Activated T-cell treated with anti-CD3 and anti-CD28 coated beads for 24 hours (primary cell): ENCODE measurements at places on chromosomes 11 and 22.

- no peak for DNase-seq
Observed at GRCh38 chr11:5564259-5565019, 16.1 kb upstream of the OR52H1 start.

DNA sequence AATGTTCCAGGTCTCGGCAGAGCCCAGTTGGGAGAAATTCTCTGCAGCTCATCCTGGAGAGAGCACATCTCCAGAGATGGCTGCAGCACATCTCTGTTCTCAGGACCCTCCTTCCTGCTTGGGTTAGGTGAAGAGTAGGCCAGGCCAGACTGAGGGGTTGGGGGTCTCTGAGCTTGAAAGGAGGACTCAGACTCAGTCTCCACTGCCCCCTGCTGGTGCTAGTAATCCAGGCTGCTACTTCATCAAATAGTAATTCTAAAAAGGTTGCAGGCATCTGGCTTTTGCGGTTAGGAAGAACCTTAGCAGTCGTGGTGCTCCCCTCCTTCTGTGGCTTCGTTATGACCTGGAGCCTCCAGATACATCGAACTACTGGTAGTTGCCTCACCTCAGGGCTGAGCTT, 9.7 kb downstream of the TUB start:
- no peak for DNase-seq

GRCh38 chr11:64241491-64242374, 838 bp downstream of the FKBP2 start:
- DNase-seq: no peak

DNA sequence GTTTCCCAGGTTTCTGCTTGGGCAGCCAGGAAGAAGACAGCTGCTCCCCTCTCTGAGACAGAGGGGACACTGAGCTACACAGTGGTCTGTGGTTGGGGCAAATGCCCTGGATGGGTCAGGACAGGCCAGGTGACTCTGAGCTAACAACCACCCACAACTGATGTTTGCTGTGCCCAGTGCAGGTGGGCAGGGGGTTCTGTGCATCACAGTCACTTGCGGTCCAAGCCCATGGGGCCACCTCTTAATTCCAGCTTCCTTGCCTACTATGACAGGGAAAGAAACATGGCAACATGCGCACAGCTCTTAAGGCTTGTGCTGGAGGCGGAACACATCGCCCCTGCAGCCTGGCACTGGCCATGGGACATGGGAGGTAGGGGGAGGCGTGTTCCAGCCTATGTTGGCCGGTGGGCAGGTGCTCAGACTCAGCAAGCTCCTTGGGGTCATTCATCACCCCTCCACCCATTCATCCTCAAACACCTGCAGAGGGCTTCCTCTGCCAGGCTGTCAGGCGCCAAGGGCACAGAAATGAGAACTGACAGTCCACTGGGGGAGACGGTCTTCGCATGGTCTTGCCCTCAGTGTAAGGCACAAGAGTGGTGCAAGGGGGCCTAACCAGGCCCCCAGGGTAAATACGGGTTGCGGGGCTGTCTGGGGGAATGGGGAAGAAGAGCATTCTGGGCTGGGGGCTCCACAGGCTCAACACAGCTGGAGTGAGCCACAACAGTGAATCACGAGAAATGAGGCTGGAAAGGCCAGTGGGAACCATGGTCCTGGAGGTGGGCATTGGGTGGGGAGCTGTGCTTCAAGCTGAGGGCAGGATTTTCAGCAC, 55.6 kb downstream of the ARFGAP3 start:
- DNase-seq: no peak

DNA sequence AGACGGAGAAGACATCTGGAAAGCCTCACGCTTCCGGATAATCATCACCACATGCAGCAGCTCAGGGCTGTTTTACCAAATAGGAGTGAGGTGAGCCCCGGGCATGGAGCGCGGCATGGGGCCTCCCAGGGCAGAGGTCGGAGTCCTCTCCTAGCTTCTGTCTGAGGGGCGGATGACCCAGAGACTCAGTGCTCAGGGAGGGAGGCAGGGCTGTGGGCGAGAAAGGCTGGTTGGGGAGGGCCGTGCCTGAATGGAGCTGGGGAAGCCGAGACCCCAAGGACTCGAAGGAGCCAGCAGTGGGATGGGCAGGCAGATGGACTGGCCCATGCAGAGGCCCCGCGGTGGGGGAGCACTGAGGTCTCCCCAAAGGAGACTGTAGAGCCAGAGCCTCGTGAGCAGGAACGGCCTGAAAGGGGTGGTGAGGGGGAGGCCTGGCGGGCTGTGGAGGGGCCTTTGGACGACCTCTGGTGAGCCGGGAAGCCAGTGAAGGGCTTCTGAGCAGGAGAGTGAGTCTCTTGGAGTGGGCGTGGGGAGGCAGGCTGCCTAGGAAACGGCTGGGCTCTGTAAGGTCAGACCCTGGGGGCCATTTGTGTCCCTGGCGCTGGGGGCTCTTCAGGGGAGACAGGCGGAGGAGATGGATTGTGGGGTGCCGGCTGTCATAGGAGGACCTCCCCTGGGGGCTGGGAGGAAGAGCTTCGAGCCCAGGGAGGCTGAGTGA, 24.7 kb upstream of the PANX2 start:
- DNase-seq: no peak

DNA sequence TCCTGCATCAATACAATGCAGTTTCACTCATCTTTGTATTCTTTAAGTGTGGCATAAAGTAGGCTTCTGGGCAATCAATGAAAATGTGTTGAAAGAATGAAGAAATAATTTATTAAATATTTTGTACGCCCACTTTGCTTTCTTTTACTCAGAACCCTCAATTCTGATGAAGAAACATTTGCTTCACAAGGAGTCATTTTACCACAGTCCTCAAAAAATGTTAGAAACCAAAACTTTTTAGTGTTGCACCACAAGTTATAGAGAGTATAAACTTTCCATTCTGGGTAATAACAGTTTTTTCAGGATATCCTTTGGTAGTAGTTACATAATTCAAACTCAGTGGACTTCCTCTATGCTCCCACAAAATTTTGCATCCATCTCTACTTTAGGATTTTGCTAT, 360.5 kb downstream of the DLG2 start:
- DNase-seq: no peak

DNA sequence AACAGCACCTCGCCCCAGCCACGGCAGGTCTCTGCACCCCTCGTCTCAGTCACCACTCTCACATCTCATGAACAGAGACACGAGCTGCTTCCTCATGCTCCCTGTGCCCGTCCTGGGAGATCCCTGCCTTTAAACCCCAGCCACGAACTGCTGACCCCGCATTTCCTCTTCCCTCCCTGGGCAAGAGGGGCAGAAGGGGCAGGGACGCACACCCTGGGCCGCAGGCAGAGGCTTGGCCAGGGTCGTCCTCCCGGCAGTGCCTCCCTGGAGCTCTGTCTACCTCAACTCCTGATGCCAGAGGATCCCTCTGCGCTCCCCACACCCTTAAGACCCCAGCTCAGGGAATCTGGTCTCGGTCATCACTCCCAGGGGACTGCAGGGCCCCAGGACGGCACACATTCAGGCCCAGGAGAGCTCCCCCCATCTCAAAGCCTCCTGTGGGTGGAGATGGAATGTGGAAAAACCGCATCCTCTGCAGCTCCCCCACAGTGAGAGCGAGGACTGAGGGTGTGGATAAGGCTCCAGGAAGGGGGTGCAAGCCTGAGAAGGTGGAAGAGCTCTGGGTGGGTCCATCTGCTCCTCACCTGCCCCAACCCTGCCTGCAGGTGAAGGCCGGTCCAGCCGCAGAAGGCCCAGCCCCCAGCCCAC, 1.2 kb downstream of the BID start:
- DNase-seq: no peak

DNA sequence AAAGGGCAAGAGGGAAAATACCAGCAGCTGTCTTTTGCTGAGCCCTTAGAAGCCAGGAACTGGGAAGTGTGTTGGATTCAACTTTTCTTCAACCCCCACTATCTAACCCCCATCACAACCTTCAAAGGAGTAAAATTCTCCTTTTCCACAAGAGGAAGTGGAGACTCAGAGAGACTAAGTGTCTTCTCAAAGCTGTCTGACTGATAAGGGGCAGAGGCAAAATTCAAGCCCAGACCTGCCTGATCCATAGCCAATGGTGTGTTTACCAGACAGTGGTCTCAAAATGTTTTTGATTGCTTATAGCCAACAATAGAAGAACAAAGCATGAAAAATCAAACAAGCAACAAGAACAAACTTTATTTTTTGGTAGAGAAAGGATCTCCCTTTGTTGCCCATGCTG, 707.0 kb downstream of the NTM start:
- no peak for DNase-seq

DNA sequence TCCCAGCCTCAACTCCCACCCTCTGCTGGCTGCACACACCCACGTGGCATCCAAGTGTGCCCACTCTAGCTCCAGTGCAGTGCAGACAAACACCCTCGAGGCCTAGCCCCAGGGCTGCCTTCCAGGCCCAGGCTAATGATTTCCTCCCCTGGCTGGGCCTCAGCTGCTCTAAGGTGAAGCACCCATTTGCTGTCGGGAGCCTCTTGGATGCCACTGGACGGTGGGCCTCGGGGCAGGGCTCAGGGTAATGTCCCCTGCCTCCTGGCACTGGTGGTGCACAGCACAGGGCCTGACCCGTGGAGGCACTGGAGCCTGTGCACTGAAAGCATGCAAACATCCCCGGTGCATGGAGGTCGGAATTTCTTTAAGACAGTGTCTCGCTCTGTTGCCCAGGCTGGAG, 635.2 kb downstream of the TBC1D22A start:
- no peak for DNase-seq

DNA sequence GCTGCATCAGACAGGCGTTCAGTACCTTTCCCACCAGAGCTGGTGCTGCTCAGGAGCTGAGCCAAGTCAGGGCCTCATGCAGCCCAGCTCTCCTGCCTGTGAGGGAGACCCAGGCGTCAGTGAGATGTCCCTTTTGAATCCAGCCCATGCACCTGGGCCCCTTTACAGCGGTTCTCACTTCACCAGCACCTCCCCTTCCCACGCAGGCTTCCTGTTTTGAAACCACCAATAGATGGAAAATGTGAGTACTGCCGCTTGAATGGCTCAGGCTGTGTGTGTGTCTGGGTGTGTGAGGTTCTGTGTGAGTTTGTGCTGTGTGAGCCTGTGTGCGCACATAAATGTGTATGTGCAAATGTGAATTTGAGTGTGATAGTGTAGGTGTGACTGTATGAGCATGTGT, 88.4 kb downstream of the UBASH3B start:
- peak; percentile 81 for DNase-seq

DNA sequence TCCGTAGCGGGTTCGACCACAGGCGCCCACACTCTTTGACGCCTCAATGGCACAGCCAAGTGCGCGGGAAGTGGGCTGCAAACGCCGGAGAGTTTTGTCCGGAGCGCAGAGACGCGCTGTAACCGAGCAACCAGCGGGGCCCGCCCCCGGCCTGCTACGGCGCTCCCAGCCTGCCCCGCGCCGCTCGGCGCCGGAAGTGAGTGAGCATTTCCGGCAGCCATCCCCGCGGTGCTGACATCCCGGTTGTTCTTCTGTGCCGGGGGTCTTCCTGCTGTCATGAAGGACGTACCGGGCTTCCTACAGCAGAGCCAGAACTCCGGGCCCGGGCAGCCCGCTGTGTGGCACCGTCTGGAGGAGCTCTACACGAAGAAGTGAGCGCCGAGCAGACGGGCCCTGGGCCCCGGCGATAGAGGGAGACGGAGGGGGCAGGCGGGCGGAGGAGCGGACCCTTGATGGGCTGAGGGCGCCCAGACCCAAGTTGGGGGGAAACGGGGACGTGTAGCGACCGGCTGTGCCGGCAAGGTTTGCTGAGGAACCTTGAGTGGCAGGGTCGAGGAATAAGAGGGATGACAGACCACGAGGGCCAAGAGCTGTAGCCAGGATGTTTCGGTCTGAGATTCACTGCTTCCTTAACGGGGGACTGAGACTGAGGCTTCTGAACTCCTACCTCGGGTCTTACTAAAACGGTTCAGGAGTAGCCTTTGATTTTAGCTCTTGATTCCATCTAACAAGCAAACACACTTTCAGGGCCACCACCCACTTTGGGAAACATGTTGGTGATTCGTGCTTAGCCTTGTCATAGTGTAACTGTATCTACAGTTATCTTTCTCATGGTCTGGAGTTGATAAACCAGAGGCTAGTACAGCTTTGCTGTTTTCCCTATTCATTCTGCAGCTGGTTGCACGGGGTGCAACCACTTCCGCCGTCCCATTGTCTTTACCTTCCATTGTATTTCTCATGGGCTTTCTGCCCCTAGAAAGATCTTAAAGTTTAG, at the start of gene PSMD13:
TSS of gene PSMD13 (plus strand) at position 203 of the 994 bp plus-strand sequence. CDS start at position 277, 74 bp downstream.
- peak; percentile 83 for DNase-seq

DNA sequence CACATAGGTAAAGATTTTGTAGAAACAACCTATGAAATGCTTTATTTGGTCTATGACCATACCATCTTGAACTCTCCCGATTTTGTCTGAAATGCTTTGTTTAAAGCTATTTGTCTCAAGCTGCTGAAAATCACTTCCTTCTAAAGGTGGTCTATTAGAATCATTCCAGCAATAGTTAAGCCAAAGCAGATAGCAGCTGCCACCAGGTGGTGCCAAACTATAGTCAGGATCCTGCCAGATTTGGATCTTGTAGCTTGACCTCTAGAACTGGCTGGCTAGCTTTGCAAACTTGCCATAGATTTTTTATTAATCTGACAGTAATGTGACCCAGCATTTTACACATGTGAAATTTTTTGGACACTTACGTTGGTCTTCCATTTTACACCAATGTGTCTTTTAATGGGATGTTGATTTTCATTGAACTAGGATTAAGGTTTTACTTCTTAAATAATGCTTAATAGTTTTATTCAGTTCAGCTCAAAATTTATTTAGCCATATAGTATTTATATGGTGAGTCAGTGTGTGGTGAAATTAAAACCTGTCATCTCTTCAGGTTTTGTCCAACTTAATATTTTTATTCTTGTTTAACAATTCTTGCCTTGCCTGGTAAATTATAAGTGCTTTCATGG, 19.7 kb downstream of the CTR9 start:
- DNase-seq: no peak

GRCh38 chr11:91394073-91394726, 830.4 kb upstream of the FAT3 start:
- no peak for DNase-seq

DNA sequence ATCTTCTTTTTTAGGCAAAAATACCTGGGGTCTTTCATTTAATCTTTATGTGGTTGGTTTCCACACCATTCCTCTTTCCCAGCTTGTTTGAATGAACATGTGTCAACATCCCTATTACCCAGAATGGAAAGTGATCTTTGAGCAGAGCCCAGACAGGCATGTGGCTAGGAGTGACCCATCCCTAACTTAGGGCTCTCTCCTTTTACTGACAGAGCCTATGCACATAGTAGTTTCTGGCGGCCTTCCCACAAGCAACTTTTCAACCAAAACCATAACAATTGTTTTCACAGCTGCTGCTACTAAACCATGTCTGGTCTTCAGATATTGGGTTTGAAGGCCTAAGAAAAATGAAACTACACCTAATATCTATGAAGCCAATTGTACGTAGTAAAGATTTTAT, 107.5 kb downstream of the TENM4 start:
- DNase-seq: no peak

GRCh38 chr11:93743291-93743690, 1.8 kb downstream of the C11orf54 start:
- DNase-seq: no peak
